Left kidney (tissue), 8 donors: ENCODE measurements at places on chromosomes 2 and 18. TPM values are rescaled to one million over a fixed set of nuclear protein-coding genes. Genes with fewer than 3 reads are reported as not detected.

DNA sequence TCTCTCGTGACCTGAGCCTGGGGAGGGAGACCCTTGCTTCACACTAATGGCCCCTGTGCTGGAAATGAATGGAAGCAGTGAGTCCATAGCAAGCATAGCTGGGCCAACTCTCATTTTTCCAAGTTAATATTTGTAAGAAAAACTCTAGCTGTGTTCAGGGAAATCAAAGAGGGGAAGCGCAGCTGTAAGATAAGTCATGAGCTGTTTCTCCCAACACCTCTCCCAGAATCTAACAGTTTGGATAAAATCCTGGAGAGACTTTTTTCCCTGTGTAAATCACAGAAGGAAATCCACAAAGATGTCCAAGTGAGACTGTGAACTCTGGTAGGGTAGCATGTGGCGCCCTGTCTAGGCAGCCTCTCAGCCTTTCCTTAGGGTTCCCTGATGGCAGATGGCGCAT, 27.2 kb downstream of the EDAR start:
- no peak for DNase-seq

- no peak for DNase-seq
Observed at GRCh38 chr18:79522451-79523205, 126.9 kb downstream of the NFATC1 start.

DNA sequence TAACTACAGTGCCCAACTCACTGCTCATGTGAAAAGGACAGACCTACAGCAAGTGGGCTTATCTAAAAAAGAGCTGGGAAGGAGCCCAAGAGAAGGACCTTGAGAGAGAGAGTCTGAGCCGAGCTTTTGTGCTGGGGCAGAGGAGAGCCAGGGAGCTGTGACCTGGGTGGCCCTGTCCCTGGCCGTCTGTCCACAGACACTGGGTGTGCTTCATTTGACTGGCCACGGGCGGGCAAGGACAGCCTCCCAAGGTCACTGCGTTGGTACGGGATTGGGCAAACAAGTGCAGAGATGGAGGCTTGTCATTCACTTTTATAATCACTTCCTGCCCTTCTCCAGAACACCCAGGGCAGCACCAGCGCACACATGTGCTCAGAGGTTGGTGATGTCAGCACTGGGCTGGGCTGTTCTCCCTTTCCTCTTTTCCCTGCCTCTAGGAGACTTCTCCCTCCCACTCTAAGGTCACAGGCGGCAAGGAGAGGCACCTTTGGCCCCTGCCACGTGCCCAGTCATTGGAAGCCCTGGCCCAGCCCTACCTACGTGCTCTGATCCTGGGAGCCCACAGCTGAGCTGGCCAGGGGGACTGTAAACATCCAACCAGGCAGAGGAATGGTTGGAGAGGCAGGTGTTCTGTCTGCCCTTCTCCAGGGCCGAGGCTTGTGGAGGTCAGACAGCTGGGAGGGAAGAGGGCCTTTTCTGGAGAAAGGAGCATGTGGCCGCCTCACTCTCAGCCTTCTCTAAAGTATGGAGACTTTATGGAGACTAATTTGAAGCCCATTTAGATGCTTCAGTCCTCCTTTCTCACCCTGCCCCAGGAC, 6.4 kb upstream of the PSD4 start:
- no peak for DNase-seq

Gene HOXD12
- polyA plus RNA-seq: 0.32 TPM
